ENCODE measurements at places on chromosomes 1 and 21.

GRCh38 chr1:220700556-220701179 lies 10.5 kb downstream of the C1orf115 start:
- no peak for DNase-seq

DNA sequence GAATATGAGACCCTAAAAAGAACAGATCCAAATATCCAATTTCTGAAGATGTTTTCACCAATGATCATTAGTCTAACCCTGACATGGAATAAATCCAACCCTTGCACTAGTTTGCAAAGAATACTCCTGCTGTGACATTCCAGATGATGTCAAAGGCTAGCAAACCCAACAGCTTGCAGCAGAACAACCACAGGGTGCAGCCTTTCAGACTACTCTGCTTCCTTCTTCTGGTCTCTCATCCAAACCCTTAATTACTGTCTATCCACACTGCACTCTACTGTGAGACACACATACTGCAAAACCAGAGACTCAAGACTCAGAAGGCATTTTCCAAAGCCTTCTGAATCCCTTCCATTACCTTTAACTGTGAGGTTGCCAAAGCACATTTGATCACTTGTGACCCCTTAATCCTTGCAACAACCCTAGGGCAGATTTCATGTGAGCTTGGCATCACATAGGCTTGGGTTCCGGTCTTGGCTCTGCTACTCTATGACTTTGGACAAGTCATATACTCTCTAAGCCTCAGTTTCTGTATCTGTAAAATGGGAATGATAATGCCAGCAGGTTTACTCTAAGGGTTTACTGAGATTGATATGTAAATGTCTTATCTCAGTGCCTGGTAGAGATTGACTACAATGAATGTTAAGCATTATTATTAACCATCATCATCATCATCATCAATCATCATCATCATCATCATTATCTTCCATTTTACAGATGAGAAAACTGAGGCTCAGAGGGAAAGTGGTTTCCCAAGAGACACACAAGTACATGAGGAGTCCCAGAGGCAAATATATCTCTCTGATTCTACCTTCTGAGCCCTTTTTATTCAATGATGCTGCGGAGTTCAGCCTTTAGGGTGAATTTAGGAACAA lies 94.5 kb downstream of the SYF2 start:
- DNase-seq, result no peak

- no peak for DNase-seq
These were observed 31.4 kb downstream of the OLFM3 start for GRCh38 chr1:101965341-101965740.

DNA sequence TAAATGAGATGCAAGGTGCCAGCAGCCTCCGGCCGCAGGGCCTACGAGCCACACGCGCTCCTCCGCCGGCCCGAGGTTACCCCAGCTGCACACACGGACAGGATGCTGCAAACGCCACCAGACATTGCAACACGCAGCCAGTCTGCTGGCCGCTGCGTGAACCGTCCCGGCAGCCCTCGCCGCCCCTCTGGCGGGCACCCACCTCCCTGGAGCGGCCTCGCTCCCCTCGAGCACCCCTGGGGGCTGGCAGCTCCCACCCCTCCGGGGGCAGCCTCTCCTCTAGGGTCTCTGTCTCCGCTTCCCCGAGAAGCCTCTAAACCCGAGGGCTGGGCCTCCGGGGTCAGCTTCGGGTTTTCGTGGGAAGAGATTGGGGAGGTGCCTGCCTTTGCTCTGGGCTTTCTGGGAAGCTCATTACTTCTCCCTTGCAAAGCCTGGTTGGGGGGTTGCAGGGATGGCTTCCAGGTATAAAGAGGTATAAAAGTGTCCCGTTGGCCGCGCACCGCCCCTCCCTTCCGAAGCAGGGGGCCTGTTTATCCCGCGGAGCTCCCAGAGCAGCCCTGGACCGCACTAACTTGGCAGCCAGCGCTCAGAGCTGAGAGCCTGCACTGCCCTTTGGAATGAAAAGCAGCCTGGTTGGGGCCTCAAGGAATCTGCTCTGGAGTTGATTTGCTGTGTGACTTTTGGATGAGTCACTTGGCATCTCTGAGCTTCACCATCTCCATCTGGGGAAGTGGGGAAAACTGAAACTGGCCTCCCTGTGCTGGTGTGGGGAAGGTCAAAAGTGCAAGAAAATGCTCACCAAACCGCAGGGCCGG lies 21.8 kb downstream of the DHRS3 start:
- no peak for DNase-seq

GRCh38 chr1:3314491-3315381 lies 139.7 kb upstream of the ARHGEF16 start:
- DNase-seq, result no peak

GRCh38 chr1:10117132-10117531 lies 84.4 kb downstream of the UBE4B start:
- no peak for DNase-seq

GRCh38 chr1:218699421-218699820 lies 354.3 kb downstream of the TGFB2 start:
- no peak for DNase-seq

DNA sequence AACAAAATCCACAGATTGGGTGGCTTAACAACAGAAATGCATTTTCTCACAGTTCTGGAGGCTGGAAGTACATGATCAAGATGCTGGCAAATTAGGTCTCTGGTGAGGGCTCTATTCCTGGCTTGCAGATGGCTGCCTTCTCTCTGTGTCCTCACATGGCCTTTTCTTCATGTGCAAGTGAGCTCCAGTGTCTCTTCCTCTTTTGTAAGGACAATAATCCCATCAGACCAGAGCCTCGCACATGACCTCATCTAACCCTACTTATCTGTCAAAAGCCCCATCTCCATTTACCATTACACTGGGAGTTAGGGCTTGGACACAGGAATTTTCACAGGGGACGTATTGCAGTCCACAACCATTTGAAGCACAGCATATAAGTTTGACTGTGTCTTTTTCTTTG lies 181.6 kb downstream of the NEGR1 start:
- no peak for DNase-seq

GRCh38 chr1:225825607-225826007 lies 15.7 kb downstream of the EPHX1 start:
- no peak for DNase-seq

GRCh38 chr1:178688244-178688643 lies 36.8 kb upstream of the RALGPS2 start:
- DNase-seq, result no peak

DNA sequence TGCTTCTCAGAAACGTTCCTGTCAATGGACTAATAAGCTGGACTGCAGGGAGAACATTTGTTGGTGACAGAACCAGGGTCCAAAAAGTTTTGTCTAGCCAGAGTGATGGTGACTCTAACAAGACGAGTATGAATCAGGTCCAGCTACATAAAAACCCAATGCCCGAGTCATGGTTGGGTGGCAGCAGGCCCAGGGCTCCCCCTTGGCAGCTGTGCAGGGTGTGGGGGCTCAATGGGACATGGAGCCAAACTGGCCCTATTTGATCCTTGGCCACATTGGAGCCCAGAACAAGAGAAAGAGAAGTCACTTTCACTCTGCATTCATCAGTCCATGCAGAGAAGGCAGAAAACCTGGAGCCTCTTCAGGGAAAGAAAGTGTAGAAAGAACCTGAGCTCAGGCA lies 37.9 kb upstream of the TENT5C start:
- no peak for DNase-seq

DNA sequence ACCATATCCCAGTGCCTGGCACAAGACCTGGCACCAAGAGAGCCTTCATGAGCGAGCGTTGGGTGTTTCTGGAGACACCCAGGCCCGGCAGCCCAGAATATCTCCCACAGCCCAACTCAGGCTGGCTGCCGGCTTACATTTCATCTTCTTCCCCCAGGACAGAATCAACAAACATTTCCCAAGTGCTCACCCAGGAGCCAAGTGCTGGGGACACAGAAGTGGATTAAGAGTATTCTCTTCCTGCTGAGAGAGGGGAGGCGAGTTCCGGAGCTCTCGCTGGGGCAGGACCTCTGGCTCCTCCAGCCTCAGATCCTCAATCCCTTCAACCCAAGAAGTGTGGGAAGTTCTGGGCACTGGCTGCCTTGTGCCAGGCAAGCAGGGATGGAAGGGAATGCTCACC lies 23.6 kb downstream of the IFFO2 start:
- DNase-seq, result no peak
